ENCODE measurements at places on chromosomes 5 and 9.

GRCh38 chr5:173672891-173673290 is 56.4 kb upstream of the BOD1 start:
- no peak for DNase-seq

- no peak for DNase-seq
These were observed 403 bp downstream of the KIF2A start for GRCh38 chr5:62306323-62306895.

- DNase-seq, result no peak
These were observed 828.9 kb downstream of the TLR4 start for GRCh38 chr9:118533101-118533500.

GRCh38 chr9:113581865-113582697 is 118.6 kb downstream of the RGS3 start:
- DNase-seq, result peak; percentile 82

GRCh38 chr5:135129307-135129706 is 95.3 kb upstream of the PITX1 start:
- DNase-seq, result no peak

DNA sequence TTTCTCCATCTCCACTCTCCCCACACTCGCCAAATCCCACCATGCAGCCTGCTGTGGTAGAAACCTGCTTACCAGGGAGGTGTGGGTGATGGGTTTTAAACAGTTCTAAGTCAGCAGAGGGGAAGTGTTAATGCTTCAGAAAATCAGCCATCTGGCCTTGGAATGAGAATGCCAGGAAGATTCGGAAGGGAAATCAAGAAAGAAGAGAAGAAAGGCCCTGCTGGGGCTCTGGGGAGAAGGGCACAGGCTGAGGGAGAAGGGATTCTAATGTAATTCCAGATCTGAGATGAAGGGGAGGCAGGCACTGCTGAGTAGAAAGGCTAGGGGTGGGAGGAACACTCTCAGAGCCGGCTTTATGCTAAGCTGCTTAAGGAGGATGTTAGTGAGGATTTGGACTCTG is 434.7 kb upstream of the DMAC1 start:
- DNase-seq, result no peak

Data from ureter (tissue), 1 donor.